ENCODE measurements at places on chromosomes 12 and 14.

GRCh38 chr12:47361389-47362021, 281.7 kb upstream of the AMIGO2 start:
- DNase-seq, result no peak

DNA sequence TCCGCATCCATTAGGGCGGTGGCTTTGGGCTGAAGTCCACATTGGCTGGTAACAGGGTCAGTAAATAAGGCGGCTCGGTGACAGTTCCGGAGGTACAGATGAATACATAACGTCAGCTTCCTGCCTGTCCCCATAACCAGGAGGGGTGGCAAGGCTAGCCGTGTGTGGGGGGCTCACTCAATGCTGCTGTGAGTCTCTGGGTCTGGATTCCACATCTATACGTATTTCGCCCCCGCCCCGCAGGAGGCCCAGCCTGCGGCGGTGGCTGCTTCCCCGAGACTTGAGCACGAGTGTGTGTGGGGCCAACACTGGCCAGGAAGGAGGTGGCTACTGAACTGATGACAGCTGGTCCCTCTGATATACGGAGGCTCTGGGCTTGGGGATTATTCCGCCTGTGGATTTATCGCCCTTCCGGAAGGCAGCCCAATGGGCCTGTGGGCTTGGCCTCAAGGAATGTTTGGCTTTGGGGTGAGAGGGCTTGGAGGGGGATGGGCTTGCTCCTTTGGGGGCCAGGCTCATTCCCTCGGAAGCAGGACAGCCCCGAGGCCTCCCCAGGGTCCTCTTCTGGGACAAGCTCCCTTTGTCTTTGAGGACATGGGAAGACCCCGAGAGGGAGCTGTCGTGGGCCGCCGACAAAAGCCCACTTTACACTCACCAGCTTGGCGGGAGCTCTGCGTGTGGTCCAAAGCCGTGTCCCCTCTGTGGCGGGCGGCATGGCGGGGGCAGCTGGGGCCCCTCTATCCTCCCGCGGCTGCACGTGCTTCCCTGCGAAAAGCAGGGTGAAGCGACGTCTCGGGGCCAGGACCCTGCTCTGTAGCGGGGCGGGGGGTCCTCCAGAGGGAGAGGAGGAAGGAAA, 82.1 kb downstream of the KIF26A start:
- DNase-seq, result no peak

- peak; percentile 29 for DNase-seq
Measured at GRCh38 chr14:77301103-77301502, 19.6 kb downstream of the POMT2 start.

DNA sequence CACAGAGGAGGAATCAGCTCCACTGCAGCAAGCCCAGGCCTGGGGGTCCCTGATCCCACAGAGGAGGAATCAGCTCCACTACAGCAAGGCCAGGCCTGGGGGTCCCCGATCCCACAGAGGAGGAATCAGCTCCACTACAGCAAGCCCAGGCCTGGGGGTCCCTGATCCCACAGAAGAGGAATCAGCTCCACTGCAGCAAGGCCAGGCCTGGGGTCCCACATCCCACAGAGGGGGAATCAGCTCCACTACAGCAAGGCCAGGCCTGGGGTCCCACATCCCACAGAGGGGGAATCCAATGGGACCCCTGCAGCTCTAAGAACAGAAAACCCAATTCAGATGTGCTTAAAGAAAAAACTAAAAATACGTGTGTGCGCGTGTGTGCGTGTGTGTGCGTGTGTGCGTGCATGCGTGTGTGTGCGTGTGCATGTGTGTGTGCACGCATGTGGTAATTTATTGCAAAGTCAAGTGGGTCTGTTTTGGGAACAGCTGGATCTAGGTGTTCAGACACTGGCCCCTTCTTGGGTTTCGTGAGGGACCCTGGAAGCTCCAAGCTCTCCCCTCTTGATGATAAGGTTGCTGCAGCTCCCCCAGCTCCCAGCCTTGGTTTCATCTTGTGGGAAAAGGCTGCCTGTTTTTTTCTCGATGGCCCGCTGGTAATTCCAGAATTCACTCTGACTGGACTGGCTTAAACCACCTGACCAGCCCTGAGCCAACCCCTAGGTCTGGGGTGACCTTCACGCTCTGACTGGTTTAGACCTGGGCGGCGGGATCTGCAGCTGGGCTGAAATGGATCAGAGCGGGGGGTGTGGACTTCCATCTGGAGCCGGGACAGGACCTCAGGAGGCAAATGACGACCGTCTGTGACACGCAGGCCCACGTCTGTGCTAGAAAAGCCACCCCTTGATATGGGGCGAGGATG, 47.1 kb downstream of the GALNT9 start:
- DNase-seq, result no peak

GRCh38 chr14:66152302-66152701, 333.9 kb upstream of the CCDC196 start:
- no peak for DNase-seq

DNA sequence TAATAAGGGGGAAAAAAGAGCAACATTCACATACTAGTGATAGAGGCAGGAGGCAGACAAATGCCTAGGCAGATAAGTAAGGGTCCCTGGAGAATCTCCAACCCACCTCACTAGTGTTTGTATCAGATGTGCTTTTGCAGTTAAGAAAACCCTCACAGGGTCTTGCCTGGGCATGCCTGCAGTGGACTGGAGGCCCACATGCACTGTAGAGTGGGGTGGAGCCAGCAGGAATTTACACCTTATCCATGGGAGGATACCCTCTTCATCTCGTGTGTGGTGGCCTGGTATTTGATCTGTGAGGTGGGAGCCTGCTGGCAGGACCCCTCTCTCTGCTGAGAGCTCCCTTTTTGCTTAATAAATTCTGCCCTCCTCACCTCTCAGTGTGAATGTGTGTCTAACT, 238.0 kb upstream of the SLC16A7 start:
- DNase-seq, result no peak

GRCh38 chr12:6369916-6370575, 5.3 kb downstream of the SCNN1A start:
- DNase-seq, result no peak

GRCh38 chr14:21227150-21227549, 42.1 kb downstream of the HNRNPC start:
- no peak for DNase-seq

- DNase-seq, result no peak
Measured at GRCh38 chr12:51687614-51688013, 96.6 kb downstream of the SCN8A start.

GRCh38 chr14:103811189-103811588, 36.2 kb downstream of the PPP1R13B start:
- DNase-seq, result no peak

DNA sequence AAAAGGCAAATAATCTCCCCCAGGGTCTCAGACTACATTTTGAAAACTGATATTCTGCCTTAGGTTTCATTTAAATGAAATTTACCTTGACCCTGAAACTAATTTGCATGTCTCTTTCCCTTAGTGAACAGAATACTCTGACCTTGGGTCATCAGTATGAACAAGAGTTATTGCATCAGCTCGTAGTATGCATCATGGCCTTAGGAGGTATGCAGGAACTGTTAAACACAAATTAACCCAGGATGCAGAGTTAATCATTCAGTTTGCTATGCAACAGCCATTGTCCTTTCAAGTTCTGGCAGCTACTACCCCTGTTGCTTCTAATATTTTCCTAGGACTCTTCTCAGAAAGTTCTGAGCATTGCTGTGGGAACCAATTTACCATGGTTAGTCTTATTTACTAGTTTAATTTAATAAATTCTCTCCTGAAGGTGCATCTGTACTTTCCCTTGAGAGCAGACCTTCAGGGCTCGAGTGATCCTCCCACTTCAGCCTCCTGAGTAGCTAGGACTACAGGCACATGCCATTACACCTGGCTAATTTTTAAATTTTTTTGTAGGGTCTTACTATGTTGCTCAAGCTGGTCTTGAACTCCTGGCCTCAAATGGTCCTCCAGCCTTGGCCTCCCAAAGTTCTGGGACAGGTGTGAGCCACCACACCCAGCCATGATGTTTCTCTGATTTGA, 126.7 kb downstream of the TTC6 start:
- no peak for DNase-seq

DNA sequence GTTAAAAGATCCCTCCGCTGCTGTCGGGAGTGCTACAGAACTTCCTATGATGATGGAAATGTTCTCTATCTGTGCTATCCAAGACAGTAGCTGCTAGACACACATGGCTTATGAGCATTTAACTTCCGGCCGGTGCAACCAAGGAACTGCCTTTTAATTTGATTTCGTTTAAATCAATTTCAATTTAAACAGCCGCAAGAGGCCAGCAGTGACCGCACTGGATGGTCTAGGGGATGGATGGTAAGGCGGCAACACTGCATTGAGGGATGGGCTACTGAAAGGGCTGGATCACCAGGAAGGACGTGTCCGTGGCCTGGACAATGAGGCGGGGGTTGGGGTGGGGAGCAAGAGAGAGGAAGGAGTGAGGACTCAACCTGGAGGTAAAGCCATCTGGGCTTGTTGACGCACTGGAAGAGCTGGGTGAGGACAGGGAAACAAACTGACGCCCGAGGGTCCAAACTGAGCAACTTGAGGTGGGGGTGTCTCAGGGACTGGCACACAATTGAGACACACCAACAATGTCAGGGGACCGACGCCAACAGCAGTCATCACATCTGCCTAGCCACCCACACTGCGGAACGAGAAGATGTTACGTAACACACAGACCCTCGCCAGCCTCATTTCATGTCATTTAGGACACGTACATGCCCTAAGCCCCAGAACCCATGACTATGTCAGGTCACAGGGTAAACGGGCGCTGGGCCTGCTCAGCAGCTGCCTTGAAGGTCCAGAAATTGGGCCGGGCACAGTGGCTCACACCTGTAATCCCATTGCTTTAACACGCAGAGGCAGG, 57.6 kb downstream of the SCARB1 start:
- no peak for DNase-seq

GRCh38 chr14:102209224-102209966, 69.7 kb downstream of the WDR20 start:
- no peak for DNase-seq

GRCh38 chr12:94566345-94566744, 84.0 kb downstream of the TMCC3 start:
- DNase-seq, result no peak

DNA sequence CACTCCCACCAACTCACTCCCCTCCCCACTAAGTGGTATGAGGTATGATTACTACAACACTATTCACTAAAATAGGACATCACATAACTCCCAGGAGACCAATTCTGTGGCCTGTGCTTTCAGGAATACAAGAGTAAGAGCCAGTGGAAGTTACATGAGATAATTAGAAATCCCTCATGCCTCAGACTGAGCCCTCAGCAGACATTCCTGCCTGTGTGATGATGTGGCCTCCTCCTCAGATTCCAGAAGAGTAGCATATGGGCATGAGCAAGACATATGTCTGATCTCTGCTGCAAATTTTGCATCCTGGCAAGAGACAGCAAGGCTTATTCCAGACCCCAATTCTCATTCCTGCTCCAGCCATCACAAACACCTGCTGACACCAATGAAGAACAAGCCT, 46.0 kb upstream of the BMP4 start:
- no peak for DNase-seq

All from stimulated activated CD8-positive, alpha-beta memory T cell treated with anti-CD3 and anti-CD28 coated beads, Interleukin-2, amount 100 ng/mL, for 1 hour (primary cell).